ENCODE measurements at places on chromosomes 1 and 21. TPM values are rescaled to one million over a fixed set of nuclear protein-coding genes. Genes with fewer than 3 reads are reported as not detected.

GRCh38 chr1:205162301-205162700, 40.5 kb upstream of the RBBP5 start:
- H3K4me3 ChIP-seq = no peak overlapping the region
- no peaks in the 10 kb centered on the region for H3K4me1 ChIP-seq
- H3K27me3 ChIP-seq = no peaks in the 10 kb centered on the region
- no peak for DNase-seq
- H3K36me3 ChIP-seq = peaks cover 72% of the 10 kb centered on the region

DNA sequence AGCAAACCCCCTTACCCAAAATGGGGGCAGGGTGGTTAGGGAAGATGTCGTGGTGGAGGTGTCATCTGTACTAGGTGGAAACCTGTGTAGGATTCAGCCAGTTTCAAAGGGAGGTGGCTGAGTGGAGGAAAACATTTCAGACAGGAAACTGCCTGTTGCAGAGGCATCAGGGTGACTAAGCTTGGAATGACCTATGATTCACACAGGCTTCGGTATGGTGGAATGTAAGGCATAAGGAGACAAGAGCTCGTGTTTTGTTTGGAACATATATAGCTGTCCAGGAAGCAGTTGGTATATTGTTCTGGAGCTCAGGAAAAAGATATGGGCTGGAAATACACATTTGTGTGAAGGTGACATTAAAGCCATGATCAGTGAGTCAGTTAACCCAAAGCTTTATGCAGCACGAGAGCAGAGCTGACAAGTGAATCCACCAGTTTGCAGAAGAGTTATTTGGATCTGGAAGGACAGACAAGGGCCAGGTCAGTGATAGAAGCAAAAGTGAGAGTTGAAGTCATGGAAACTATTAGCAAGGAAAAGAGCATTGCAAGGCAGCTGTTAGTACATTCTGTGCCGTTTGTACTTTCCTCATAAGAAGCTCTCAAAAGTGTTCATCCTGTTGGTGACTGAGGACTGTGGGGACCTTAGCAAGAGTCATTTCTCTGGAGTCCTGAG, 12.2 kb downstream of the UTP25 start:
- no peaks in the 10 kb centered on the region for H3K4me1 ChIP-seq
- DNase-seq = no peak
- peak overlapping the region; percentile 36 for H3K27ac ChIP-seq
- H3K27me3 ChIP-seq = no peaks in the 10 kb centered on the region
- H3K36me3 ChIP-seq = peaks cover 74% of the 10 kb centered on the region

- H3K36me3 ChIP-seq = no peaks in the 10 kb centered on the region
- H3K4me1 ChIP-seq = peaks cover 12% of the 10 kb centered on the region
- no peaks in the 10 kb centered on the region for H3K27me3 ChIP-seq
- DNase-seq = no peak
Observed at GRCh38 chr1:14767075-14767474, 168.6 kb downstream of the KAZN start.

DNA sequence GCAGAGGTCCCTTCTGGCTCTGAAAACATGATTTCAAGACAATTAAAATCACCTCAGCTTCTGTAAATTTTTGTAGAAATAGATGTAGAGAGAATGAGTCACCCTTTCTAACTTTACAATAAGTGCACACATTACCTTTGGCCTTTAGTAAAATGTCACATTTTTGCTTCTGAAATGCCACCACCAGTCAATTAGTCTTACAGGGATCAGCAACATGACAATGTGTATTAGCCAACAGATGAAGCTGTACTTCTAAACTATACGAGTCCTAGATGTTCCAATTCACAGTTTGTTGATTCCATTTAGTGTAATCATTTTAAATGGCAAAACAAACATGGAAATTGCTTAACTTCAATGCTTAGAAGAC, 23.1 kb downstream of the C21orf91 start:
- DNase-seq = no peak
- no peaks in the 10 kb centered on the region for H3K27me3 ChIP-seq
- peak overlapping the region; percentile 10 for H3K27ac ChIP-seq

GRCh38 chr1:18182398-18183160, 75.0 kb downstream of the IGSF21 start:
- no peaks in the 10 kb centered on the region for H3K4me1 ChIP-seq
- H3K27ac ChIP-seq = no peak overlapping the region
- no peak overlapping the region for H3K4me3 ChIP-seq
- H3K36me3 ChIP-seq = no peaks in the 10 kb centered on the region

DNA sequence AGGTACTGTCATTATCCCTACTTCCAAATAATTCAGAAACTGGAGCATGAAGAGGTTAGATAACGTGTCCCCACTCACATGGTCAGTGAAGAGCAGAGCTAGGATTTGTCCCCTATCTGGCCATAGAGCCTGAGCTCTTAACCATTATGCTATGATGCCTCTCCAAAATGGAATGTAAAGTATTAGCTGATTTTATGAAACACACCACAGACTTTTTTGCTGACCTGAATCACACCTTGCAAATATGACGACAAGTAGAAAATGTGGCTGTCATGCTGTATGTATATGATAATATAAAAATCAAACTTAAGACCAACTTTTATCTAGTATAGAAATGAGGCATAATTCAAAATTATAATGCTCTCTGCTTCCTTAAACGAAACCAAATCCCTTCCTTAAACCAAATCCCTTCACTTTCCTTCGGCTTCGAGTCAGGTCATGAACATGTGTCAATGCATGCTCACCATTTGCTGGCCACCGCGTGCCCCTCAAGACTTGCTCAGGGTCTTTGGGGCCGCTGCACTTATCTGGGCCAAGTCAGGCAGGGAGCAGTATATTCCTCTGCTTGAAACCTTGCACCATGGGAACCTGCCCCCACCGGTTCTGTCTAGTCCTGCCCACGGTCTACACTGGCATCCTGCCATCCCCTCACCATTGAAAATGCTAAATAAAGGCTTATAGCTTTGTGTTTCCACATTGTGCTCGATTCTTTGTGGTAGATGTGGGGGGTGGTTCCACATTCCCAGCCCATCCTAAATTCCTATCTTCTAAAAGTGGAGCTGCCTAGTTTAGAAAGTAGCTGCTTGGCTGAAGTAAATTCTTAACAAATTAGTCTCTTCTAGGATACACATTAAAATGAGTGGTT, 1.6 kb upstream of the TMCC2 start:
- H3K27me3 ChIP-seq = no peaks in the 10 kb centered on the region
- H3K27ac ChIP-seq = no peak overlapping the region
- H3K4me1 ChIP-seq = peaks cover 33% of the 10 kb centered on the region

DNA sequence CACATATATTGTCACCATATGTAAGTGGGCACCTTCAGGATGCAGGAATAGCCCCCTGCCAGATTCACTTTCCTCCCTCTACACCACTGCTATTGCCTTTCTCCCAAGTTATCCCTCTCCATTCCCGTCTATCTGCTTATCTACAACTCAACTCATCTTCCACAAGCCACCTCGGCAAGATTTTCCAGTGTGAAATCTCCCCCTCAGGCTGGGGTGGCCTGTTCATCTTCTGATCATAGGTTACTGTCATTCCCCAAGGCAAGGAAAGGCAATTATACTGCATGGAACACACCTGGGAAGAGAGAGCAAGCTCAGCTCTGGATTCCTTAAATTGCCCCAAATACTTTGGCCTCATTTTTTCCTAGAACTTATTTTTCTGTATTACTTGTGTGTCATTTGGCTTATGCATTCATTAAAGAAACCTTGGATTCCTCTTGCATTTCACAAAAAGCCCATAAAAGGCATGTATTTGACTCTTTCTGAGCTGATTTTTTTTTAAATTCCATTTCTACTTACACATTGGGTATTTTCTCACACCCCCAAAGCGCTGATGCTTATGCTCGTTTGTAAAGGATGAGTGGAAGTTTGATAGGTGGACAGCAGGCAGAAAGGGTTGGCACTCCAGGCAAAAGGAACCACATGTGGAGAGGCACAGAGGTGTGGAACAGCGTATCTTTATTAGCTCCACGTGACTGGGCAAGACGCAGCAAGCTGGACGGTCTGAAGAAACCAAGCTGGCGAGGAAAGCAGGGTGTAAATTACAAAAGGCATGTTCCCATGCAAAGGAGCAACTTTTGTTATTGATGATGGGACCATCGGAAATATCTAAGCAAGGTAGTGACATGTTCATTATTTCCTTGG, 169.7 kb upstream of the RAB4A start:
- no peak for DNase-seq
- no peaks in the 10 kb centered on the region for H3K36me3 ChIP-seq
- peaks cover 20% of the 10 kb centered on the region for H3K4me1 ChIP-seq
- no peak overlapping the region for H3K4me3 ChIP-seq

GRCh38 chr1:160129558-160129957, 14.0 kb downstream of the ATP1A2 start:
- no peak for DNase-seq
- H3K4me3 ChIP-seq = no peak overlapping the region
- H3K36me3 ChIP-seq = no peaks in the 10 kb centered on the region

DNA sequence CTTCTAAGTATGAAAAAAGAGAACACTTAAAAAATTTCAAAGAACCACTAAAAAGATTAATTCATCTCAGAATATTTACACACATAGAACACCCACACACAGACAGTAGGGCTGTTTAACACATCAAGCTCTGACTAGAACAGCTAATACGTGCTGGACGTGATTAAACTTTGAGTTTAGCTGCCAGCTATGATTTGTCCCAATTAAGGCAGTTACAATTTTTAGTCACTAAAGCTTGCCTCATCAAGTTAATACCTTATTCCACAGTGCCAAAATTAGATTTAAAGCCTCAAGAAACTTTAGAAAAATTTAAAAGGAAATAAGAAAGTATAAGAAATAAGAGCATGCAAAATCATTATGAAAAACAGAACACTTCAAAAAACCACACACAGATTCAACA, 18.9 kb downstream of the SLC16A1 start:
- peaks cover 13% of the 10 kb centered on the region for H3K4me1 ChIP-seq
- no peaks in the 10 kb centered on the region for H3K27me3 ChIP-seq
- H3K36me3 ChIP-seq = no peaks in the 10 kb centered on the region
- no peak overlapping the region for H3K4me3 ChIP-seq

GRCh38 chr1:905071-905749, 18.5 kb upstream of the SAMD11 start:
- H3K27ac ChIP-seq = no peak overlapping the region
- H3K4me3 ChIP-seq = peak overlapping the region; percentile 36
- H3K27me3 ChIP-seq = no peaks in the 10 kb centered on the region

DNA sequence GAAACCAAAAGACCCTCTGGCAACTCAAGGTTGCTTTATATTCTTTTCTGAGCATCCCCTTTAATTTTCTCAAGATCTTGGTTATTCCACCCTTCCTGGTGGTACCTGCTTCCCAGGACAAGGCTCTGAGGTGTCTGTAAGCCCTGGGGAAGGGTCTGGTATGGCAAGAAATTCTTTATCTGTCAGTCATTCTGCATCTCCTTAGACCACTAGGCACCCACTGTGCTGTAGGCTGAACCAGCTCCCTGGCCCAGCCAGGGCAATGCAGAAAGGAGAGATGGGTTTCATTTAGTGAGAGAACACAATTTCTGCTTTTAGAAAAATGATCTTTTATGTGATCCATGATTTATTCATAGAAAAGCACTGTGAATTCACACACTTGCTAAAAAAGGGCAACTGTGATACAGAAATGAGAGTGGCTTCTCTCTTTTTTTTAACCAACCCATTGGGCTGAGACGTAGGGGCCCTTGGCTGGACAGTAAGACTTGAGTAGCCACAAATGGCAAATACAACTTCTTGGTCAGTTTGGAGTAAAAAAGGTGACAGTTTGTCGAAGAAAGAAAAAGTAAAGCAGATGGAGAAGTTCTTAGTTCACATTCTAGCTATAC, 4.1 kb downstream of the UROD start:
- peaks cover 29% of the 10 kb centered on the region for H3K4me1 ChIP-seq
- no peak for DNase-seq
- H3K4me3 ChIP-seq = no peak overlapping the region

GRCh38 chr1:214823311-214824117, 220.5 kb downstream of the CENPF start:
- no peaks in the 10 kb centered on the region for H3K36me3 ChIP-seq
- no peak overlapping the region for H3K27ac ChIP-seq
- H3K27me3 ChIP-seq = no peaks in the 10 kb centered on the region

INSRR gene
- total RNA-seq = not detected

PTPRC gene
- 33.4 TPM for total RNA-seq

ARHGEF19 gene
- 19.4 TPM for total RNA-seq

ID3 gene
- 358 TPM for total RNA-seq

Measured in vagina (tissue), 2 donors.